ENCODE measurements at places on chromosomes 7 and 10.

DNA sequence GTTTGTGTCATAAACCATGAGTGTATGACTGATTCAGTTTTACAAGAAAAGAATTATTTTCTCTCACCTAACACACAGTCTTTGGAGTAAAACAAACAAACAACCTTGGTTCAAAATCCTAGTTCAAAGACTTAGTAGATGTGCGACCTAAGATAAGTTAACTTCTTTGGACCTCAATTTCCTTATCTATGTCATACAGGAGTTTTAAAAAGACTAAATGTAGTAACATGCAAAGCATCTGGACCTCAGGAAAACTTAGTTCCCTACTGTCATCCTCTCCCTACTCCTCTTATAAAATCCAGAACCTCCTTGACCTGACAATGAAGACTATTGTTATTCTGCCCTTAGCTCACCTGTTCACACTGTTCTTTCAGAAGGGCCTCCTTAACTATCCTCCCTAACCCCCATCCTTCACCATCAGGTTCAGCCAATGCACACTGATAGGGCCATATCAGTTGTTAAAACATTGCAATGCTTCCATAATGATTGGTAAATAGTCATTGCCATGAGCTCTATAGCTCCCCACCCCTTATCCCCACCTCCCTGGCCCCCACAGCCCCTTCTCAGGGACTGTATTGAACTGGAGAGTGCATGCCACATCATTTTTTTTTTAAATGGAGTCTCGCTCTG, 28.8 kb upstream of the CCNJ start:
- DNase-seq = no peak

GRCh38 chr10:5903563-5903962, 13.5 kb downstream of the FBH1 start:
- DNase-seq = no peak

DNA sequence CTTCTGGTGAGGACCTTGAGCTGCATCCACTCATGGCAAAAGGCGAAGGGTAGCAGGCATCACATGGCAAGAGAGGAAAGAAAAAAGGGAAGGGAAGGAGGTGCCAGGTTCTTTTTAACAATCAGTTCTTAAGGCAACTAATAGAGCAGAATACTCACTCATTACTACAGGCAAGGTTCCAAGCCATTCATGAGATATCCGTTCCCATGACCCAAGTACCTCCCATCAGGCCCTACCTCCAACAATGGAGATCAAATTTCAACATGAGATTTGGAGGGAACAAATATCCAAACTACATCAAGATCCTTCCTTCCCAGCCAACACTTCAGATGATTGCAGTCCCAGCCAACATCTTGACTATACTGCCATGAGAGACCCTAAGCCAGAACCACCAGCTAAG, 38.9 kb upstream of the YAE1 start:
- no peak for DNase-seq

DNA sequence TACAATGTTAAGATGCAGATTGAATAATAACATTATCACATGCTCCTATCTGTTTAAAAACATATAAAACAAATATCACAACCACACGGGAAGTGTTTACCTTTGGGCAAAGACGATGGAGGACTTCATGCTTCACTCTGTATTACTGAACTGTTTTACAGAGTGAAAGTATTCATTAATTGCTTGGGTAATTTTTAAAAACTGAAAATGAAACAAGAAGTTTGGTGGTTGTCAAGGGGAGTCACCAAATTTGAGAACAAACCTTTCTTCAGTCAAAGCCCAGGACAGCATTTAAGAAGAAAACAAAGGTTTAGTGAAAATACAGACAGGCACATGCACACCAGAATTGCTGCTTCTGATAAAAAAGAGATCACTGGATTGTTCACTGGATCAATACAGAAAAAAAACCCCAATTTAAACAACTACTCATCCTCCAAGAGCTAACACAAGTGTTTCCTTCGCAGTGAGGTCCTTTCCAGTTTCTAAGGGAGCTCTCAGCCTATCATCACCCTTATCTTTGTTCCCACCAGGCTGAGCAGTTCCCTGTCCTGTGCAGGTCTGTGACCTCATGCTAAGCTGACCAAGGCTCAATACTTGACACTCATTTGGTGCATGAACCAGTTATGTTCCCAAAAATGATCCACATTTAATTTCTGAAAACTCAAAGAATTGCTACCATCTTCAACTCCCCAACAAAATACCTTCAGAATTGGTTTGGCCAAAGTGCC, 8.8 kb downstream of the PARP12 start:
- DNase-seq = no peak

GRCh38 chr7:125573126-125573525, 643.5 kb upstream of the POT1 start:
- DNase-seq = no peak

Data from left forelimb (tissue), 1 donor.